Umbilical cord (tissue), 2 donors: ENCODE measurements at places on chromosomes 13 and 19. TPM values are rescaled to one million over a fixed set of nuclear protein-coding genes. Genes with fewer than 3 reads are reported as not detected.

GRCh38 chr13:37602733-37603381 lies 4.3 kb upstream of the POSTN start:
- DNase-seq: peak; percentile 42

The NLRP11 gene
- 0.48 TPM for total RNA-seq

DNA sequence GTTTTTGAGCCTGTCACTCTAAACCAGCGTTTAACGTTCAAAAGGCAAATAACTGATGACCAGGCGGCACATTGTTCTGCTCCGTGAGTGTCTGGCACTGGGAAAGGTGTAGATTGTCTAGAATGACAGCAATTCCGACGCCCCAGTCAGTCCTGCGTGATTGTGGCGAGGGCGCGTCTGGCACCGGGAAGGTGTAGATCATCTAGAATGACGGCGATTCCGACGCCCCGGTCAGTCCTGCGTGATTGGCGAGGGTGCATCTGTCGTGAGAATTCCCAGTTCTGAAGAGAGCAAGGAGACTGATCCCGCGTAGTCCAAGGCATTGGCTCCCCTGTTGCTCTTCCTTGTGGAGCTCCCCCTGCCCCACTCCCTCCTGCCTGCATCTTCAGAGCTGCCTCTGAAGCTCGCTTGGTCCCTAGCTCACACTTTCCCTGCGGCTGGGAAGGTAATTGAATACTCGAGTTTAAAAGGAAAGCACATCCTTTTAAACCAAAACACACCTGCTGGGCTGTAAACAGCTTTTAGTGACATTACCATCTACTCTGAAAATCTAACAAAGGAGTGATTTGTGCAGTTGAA lies 26.1 kb upstream of the NDUFS7 start:
- DNase-seq: no peak

- DNase-seq: no peak
Measured at GRCh38 chr13:28958018-28958417, 137.9 kb downstream of the MTUS2 start.

DNA sequence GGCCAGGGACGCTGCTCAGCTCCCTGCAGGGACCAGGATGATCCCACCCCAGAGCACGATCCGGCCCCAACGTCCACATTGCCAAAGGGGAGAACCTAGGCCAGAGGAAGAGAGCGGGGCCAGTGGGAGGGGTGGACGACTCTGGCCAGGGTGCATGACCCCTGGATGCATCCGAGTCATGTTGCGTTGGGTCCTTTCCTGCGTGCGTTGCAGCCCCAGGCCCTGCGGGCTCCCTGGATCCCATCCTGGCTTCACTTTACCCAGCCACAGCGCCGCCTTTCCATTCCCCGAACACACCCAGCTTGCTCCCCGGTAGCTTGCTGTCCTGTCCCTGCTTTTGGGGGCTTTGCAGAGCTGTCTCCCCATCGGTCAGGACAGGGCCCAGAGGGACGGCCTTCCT lies 10.5 kb downstream of the PLIN4 start:
- no peak for DNase-seq

The PCDH9 gene
- total RNA-seq: 52.7 TPM
